ENCODE measurements at places on chromosomes 6 and 20.
A peak's percentile ranks its signal among the peaks of the same experiment; 100 is the strongest.

- DNase-seq, result no peak
Observed at GRCh38 chr20:40230486-40230885, 458.6 kb downstream of the MAFB start.

DNA sequence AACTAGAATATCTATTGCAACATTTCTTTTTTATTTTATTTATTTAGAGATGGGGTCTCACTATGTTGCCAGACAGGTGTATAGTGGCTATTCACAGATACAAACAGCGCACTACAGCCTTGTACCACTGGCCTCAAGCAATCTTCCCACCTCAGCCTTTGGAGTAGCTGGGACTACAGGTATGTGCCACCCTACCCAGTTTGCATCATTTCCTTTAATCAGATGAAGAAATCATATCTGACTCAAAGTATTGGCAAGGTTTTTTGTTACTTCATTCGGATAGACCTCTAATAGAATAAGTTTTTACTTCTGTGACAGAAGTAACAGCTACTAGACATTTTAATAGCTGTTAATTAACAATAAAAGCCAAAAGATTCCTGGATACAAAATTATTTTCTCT lies 153.9 kb downstream of the CDK19 start:
- DNase-seq, result no peak

GRCh38 chr6:66902457-66902856 lies 1195.4 kb upstream of the EYS start:
- DNase-seq, result no peak

DNA sequence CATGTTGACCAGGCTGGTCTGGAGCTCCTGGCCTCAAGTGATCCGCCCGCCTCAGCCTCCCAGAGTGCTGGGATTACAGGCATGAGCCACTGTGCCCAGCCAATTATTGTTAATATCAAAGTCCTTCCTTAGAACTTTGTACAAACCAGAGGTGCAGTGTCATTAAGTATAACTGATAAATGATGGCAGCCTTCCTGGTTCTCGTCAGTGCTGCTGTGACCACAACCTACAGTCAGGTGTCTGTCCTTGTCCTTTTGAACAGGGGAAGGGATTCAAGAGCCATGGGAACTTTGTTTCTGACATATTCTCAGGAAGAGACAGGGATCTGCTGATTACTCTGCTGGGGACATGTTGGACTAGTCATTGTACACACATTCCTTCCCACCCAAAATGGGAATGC lies 103.2 kb upstream of the TIAM2 start:
- no peak for DNase-seq

GRCh38 chr6:111573131-111573883 lies 32.4 kb downstream of the TRAF3IP2 start:
- DNase-seq, result no peak

GRCh38 chr6:39251406-39251805 lies 22.1 kb upstream of the KCNK5 start:
- no peak for DNase-seq

- DNase-seq, result no peak
Observed at GRCh38 chr20:9409352-9409751, 105.0 kb upstream of the LAMP5 start.

DNA sequence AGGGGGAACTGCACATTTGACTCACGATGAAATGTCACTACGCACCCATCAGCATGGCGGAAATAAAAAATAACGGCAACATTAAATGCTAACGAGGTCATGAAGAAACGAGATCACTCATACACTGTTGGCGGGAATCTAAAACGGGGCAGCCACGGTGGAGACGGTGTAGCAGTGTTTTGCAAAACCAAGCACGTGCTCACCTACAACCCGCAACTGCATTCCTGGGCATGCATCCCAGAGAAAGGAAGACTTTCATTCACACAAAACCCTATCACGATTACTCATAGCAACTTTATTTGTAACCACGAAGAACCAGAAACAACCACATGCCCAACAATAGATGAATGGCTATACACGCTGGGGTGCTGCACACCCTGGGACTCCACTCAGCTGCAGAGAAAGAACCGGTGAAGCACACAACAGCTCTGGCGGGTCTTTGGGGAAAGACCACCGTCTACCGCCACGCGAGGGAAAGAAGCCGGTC lies 77.0 kb downstream of the YTHDF1 start:
- DNase-seq, result no peak

- no peak for DNase-seq
Observed at GRCh38 chr6:22320750-22321149, 23.9 kb upstream of the PRL start.

- DNase-seq, result no peak
Observed at GRCh38 chr6:148874698-148875293, 128.0 kb downstream of the UST start.

DNA sequence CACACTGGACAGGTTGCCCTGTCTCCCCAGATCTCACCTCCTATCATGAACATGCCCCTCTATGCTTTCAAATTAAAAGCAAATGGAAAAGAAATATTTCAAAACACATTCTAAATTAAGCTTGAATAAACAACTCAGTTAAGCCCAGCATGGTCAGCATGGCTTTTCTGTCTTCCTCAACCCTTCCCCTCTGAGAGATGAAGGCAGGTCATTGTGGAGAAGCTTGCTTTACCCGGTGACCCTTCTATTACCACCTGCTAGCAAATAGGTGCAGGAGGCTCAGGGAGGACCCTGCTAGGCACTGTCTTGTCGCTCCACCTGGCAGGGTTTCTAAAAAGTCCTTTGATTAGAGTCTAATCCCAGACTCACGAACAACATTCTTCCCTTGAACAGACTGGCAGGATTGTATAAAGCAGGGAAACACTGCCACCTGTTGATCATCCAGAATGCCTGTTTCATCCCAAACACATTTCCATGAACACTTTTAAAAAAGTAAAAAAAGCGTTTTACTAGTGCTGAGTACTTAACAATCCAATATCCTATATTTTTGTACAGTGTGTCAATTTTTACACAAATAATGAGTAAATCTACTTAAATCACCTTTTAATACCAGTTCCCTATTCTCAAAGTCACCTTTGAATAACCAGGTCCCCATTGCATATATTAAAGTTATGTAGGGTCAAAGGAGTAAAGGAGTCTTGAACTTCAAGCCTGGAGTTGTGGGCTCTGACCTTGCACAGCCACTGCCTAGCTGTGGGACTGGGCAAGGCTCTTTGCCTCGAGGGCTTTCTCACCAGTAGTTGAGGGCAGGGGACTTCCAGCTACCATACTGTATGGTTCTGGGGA lies 75.5 kb downstream of the GPR6 start:
- peak; percentile 31 for DNase-seq

- DNase-seq, result peak; percentile 72
Observed at GRCh38 chr6:38012573-38012972, 193.0 kb downstream of the ZFAND3 start.

DNA sequence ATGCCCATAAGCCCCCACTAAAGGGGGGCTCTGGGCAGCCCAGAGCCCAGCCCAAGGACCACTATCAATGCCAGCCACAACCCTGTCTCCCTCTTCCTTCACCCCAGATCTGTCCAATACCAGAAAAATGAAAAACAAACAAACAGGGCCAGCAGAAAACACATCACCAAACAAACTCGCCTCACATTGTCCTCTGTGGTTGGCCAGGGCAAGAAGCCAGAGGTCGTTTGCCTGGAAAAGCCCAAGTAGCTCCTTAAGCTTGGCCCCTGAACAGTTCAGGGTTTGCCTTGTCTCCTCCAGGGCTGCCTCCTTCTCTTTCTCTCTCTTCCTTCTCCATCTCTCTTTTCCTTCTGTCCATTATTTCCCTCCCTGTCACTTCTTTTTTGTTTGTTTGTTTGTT lies 10.1 kb upstream of the SCUBE3 start:
- DNase-seq, result no peak

DNA sequence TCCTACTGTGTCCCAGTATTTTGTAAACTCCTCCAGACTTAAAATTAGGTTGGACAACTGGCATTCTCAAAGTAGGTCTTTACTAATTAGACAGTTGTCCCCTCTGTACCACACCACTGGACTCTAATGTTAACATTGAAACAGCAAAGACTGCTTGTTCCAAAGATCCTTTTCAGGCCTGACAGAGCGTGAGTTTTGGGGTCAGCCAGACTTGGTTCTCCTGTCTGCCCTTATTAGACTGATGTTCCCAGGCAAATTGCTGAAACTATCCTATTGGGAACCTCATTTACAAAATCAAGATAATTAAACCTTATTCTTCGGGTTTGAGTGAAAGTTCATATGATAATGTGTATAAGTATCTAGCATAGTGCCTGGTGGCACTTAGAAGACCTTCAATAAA lies 3.7 kb upstream of the BICRAL start:
- DNase-seq, result no peak

- DNase-seq, result no peak
Observed at GRCh38 chr6:157281570-157281969, 41.7 kb downstream of the TMEM242 start.

- DNase-seq, result no peak
Observed at GRCh38 chr20:48247961-48248360, 462.7 kb upstream of the SULF2 start.

- no peak for DNase-seq
Observed at GRCh38 chr20:5967469-5967868, 17.0 kb downstream of the MCM8 start.

DNA sequence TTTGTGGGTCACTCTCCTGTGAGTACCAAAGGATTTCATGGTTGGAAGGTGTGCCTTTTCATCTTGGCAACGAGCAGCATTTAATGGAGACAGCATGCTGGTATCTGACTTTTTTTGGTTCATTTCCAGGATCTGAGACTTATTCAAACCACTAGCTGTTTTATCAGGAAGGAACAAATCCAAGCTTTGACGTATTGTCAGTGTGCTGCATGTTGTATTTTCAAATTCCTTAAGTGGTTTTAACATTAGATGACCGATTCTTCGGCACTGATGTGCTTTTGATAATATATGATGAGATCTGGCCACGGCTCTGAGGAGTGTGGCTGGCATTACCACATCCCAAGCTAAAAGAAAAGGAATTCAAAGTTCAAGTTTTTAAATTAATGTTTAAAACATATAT lies 6.4 kb downstream of the RMND1 start:
- no peak for DNase-seq

- no peak for DNase-seq
Observed at GRCh38 chr20:43525021-43525420, 17.5 kb downstream of the L3MBTL1 start.

GRCh38 chr20:56702931-56703840 lies 74.1 kb downstream of the TFAP2C start:
- no peak for DNase-seq

- DNase-seq, result no peak
Observed at GRCh38 chr20:47498606-47499005, 3.1 kb upstream of the NCOA3 start.

DNA sequence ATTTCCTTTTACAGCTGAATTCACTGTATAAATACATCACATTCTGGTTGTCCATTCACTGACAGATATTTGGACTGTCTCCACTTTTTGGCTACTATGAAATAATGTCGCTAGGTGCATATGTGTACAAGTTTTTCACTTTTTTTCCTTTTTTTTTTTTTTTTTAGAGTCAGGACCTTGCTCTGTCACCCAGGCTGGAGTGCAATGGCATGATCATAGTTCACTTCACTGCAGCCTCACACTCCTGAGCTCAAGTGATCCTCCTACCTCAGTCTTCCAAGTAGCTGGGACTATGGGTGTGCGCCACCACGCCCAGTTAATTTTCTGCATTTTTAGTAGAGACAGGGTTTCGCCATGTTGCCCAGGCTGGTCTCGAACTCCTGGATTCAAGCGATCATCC lies 13.3 kb downstream of the CSNK2A1 start:
- DNase-seq, result no peak

DNA sequence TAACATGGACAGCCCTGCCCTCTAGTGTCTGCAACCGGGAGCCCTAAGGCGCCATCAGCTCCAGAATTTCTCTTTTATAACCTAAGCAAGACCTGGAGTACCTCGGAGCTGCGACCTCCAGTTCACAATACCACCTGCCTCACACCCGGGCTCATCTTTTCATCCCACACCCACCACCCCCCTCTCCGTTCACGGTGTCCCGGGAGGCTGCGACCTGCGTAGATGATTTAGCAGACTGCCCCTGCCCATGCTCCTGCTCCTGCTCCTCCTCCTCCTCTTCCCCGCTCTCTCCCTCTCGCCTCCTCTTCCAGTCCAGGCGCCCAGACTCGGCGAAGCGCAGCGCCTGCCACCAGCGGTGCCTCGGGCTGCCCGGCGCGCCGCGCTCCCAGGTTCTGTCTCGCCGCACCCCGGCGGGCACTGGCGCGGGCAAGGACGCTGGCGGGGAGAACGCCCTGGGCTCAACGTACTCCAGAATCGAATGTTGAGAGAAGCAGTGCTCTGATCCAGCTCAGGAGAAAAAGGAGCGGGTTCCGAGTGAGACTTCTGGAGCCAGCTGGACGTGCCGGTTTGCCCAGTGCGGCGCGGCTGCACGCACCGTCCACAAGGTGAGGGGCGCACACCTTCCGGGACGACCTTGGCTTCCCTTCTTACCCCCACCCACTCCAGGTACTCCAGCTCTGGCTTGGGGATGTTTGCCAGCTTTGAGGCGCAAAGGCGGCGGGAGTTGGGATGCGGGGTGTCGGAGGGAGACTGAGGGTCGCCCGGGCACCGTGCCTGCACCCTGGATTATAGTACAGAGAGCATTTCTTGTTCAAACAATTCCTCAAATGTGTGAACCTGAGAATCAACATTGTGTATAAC lies at the start of gene HTR1E:
Gene HTR1E, plus strand, starts transcription at position 310 of the 861 bp plus-strand sequence. CDS start 77,807 bp downstream, outside the sequence.
- peak; percentile 73 for DNase-seq

DNA sequence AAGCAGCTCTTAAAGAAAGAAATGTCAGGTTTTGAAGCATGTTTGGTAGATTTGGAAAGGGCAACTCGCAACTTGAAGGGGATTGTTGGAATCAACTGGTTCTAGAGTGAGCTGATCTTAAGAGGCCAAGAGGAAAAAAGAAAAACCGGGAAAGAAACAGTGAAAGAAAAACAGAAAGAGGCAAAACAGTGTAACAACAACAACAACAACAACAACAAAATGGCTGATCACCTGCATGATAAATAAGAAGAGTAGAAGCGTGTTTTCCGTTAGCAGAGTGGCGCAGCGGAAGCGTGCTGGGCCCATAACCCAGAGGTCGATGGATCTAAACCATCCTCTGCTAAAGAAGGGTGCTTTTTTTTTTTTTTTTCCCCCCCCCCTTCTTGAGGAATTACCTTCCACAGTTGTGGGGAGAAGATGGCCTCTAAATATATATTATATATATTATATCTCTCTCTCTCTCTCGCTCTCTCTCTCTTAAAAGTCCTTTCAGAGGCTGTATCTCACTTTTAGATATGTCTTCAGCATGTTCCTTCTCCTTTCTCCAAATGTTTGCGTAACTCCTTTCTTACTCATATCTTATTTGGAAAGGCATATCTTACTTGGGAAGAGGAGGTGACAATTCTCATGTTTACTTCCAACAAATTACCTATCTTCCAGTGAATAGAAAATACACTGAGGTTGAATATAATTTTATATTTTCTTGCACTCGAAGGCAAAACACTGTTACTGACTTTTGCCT lies 134.4 kb downstream of the OR2B2 start:
- no peak for DNase-seq

- DNase-seq, result no peak
Observed at GRCh38 chr6:146917182-146917581, 287.0 kb upstream of the STXBP5 start.

GRCh38 chr6:57198926-57199636 lies 23.0 kb downstream of the RAB23 start:
- DNase-seq, result no peak

DNA sequence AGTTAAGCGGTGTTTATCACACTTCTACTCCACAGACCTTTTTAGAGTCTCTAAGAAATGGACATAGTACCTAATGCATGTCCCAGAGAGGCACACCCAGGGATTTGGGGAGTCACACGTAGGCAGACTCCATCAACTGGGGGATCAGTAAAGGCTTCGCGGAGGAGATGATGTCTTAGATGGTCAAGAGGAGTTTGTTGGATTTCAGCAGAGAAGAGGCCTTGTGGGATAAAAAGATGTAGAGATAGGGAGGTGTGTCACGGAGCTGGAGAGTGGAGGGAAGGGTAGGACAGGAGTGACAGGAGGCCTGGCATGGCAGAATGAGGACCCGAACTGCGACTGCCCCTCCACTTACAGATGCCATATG lies 9.1 kb downstream of the DYNLRB1 start:
- DNase-seq, result no peak
